ENCODE measurements at places on chromosomes 6 and 20.
A peak's percentile ranks its signal among the peaks of the same experiment; 100 is the strongest.

DNA sequence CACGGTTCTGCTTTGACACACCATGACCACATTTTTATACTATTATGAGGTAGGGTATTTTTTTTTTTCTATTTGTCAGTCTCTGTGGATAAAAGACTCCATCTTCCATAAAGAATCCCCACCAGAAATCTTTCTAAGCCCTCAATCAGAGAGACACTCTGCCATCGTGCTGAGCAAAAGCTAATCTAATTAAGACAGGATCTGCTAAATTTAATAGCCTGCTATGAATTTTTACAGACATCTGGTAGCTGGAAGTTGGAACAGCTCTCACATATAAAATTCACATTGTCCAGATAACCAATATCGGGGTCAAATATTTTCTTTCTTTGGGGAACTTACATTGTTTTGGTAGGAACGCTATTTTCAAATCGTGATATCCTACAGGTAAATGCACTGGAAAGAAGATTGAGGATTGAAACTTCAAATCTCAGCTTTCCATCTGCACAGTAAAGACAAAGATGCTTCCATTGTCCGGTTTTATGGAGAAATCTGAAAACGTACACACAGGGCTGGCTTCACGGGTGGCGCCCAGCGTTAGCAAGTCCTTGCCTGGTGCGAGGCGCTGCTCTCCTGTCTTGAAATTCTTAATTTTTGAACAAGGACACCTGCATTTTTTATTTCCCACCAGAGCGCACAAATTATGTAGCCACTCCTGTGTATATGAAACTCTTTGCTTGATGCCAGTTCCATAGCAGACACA lies 573.8 kb upstream of the NOX3 start:
- no peak for DNase-seq

DNA sequence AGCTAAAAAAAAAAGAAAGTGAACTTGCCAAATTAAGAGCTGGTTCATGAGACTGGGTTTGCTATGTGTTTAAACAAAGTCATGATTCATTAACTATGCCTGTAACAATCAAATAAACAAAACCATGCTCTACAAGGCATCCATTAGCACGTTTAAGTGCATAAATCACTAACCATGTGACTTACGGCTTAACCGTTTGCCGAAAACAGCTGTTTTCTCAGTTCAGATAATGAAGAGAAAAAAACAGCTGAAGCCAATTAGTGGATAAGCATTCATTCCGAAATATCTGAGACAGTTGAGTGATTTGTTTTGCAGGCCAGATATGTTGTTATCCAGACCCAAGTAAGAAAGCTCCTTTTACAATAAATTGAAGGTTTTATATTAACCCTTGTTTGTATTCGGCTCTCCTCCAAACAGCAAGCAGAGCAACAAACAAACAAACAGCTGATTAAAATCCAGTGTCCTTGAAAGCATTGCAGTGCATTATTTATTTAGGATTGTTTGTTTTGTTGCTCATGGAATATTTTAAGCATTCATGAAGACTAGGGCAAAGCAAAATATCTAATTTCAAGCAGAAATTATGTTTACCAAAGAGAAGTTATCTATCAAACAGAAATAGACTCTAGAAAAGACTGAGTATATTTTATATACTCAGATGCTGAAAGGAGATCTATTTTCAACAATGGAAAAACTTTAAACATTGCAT lies 343.5 kb downstream of the RFPL4B start:
- DNase-seq: no peak

DNA sequence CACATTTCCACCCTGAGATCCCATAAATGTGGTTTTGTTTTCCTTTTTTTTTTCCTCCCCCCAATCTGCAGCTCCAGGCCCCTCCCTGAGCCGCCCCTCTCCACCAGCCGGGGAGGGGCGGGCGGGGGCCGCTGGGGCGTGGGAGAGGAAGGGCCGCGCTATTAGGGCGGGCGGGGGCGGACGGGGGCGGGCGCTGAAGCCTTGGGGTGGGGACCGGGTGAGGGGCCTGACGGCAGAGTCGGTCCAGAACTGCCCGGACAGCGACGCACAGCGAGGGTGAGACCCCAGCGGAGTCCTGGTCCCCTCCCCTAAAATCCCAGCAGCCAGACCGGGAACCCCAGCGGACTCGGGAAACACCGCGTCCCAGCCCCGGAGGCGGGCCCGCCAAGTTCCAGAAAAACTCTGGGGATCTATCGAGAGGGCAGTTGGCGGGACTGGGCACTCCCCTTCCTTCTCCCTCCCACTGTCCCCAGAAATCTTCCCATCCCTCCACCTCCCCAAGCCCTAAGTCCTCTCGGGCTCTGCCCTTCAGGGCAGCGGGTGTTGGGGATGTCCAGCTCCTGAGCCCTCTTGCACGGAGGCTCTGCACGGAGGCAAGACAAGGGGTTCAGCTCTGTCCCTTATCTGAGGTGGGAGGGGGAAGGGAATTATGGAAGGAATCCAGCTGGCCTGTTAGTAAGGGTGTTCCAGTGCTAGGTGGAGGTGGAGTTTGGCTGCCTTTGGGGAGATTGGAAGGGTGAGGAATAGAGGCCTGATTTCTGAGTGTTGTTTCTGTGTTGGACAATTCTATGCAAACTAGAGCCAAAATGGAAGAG lies at the start of gene PRICKLE4:
Gene PRICKLE4 (plus strand): TSS at position 232 of the 815 bp plus-strand sequence. CDS start 2,692 bp downstream, outside the sequence.
- no peak for DNase-seq

- DNase-seq: no peak
These were observed 55.6 kb downstream of the EZR start for GRCh38 chr6:158763434-158764182.

- no peak for DNase-seq
These were observed 255.0 kb upstream of the SASH1 start for GRCh38 chr6:148087659-148088058.

GRCh38 chr6:19472850-19473249 lies 364.3 kb upstream of the ID4 start:
- DNase-seq: no peak

GRCh38 chr20:53940360-53940702 lies 130.1 kb downstream of the BCAS1 start:
- DNase-seq: no peak

DNA sequence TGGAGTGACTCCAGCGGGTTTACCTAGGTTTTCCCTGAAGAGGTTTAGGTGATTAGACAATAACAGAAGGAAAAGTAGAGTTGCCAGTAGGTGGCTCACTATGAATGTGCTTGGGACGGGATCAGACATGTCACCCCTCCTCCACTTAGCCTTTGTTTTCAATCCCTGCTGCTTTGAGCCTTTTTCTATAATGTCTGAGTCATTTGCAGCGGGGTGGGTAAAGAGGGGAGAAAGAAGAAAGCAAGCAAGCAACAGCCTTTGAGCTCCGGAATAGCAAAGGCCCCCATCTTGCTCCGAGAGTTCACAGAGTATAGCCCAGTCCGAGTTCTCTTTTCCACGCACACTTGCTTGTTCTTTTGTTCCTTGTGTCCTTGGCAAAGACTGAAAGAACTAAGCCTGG lies 129.1 kb downstream of the PACRG start:
- DNase-seq: no peak

- DNase-seq: peak; percentile 12
These were observed 851.2 kb downstream of the DHX35 start for GRCh38 chr20:39813190-39813829.

- DNase-seq: no peak
These were observed 2.1 kb downstream of the GABRR2 start for GRCh38 chr6:89313006-89313405.

- no peak for DNase-seq
These were observed 83.4 kb downstream of the EYA2 start for GRCh38 chr20:46977909-46978588.

GRCh38 chr20:49871391-49871948 lies 43.9 kb downstream of the SPATA2 start:
- DNase-seq: no peak

DNA sequence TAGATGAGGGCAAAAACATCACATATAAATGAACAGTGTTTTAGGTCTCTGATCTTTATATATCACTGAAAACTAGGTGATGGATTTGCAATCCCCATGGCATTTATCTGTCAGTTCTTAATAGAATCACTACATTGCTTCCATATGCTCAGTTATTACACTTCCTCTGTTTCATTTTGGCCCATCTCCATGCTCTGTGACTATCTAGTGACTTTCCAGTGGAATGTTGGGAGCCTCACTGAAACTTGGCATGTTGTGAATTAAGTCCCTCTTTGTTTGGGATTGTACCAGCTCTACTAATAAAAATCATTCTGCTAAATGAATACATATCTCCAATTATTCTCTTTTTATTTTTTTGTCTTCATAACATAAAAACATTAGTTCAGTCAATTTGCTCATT lies 226.1 kb upstream of the CEP162 start:
- no peak for DNase-seq

DNA sequence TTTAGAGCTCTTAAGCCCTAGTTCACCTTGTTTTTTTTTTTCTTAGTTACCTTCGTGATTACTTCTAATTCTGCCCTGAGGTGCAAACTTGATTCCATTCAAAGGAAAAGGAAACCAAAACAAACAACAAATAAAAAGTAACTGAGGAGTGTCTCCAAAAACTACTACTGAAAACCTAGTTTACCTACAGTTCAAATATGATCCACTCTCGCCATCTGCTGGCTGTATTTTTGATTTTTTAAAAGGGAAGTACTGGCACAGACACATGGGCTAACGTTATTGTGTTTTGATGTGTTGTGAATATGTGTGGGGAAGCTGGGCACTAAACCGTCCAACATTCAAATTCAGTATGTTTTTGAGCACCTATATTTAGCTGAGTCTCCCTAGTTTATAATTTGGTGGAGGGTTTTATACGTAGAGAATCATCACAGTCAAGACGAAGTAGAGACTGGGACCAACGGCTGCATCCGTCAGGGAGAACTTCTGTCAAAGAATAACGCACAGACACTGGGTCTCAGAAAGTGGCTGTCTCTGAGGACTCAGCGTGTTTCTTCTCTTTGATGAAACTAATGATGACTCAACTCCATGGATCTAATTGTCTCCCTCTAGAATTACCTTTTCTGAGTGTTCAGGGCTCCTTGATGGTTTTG lies 373.5 kb upstream of the BTBD3 start:
- DNase-seq: peak; percentile 56

GRCh38 chr6:37913210-37913609 lies 93.7 kb downstream of the ZFAND3 start:
- DNase-seq: no peak

- DNase-seq: no peak
These were observed 115.8 kb downstream of the MANEA start for GRCh38 chr6:95693108-95693507.
